ENCODE measurements at places on chromosomes 2 and 18.

- no peak for DNase-seq
These were observed 5.8 kb downstream of the MAPRE3 start for GRCh38 chr2:26976237-26976636.

- peak; percentile 17 for DNase-seq
These were observed 675 bp upstream of the MLPH start for GRCh38 chr2:237486334-237486818.

- DNase-seq = no peak
These were observed 247.5 kb upstream of the CDH20 start for GRCh38 chr18:61085761-61086160.

DNA sequence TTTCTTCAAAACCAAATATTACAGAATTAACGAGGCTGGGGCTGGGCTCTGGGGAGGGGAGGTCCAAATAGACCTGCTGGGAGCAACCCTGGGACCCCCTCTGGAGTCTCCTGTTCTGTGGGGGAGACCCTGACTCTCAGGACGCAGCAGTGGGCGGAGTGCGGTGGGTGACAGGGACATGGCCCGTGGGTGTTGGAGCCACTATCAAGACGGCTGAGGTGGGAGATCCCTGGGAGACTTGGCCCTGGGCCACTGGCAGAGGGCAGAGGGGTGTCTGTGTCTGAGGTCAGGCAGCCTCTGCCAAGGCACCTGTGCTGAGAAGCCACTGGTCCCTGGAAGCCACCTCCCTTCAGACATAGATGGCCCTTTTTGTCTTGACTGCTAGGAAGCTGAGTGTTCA is 79.5 kb upstream of the CTDP1 start:
- no peak for DNase-seq

- no peak for DNase-seq
These were observed 55.8 kb upstream of the TNP1 start for GRCh38 chr2:216915557-216916150.

GRCh38 chr2:173773076-173773475 is 192.1 kb downstream of the SP3 start:
- DNase-seq = no peak

Data from NCI-H510A treated with DMSO at 0.1 percent for 48 hours (cell line).